ENCODE measurements at places on chromosomes 7 and 10.
A peak's percentile ranks its signal among the peaks of the same experiment; 100 is the strongest.

DNA sequence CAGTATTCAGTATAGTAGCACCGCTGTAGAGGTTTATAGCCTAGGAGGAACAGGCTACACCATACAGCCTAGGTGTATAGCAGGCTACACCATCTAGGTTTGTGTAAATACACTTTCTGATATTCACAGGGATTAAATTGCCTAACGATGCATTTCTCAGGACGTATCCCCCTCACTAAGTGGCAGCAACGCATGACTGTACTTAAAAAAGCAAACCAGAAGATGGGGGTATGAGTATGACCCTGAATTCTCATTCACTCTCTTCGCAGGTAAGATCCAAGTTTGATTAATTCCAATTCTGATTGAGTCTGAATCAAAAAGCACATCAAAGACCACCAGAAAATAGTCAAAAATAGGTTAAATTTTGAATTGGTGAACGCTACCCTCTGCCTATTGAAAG, 972 bp downstream of the ORC5 start:
- no peaks in the 10 kb centered on the region for H3K27me3 ChIP-seq
- no peak for DNase-seq
- H3K27ac ChIP-seq, result no peak overlapping the region
- H3K4me3 ChIP-seq, result peak overlapping the region; percentile 95

DNA sequence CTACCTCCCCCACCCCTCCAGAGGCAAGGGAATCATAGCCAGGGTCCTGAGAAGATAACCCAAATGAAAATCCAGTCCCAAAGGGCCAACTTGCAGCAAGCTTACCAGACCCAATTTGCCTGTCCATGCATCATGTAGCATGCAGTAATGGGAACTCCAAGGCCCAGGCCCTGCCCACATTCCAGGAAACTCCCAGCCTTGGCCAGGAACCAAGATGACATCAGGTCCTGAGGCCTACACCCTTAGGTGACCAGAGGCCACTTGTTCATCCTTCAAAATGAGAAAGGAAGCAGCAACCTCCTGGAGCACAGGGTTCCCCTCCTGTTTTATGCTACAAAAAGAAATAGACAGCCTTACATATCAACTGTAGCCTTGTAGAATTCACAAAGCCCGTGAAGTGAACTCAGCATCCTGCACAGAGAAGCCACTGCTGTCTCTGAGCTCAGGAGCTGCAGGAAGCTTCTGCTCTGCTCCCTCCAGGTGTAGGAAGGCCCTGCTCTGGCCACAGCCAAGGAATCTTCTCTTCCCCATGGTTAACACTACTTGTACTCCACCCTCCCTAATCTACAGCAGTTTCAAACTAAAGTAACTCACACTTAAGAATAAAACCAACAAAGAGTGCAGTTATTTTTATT, 30.3 kb upstream of the GRB10 start:
- H3K36me3 ChIP-seq, result no peaks in the 10 kb centered on the region
- peak overlapping the region; percentile 73 for H3K27ac ChIP-seq
- H3K4me1 ChIP-seq, result peaks cover 16% of the 10 kb centered on the region
- DNase-seq, result peak; percentile 81
- no peaks in the 10 kb centered on the region for H3K27me3 ChIP-seq

GRCh38 chr7:137961200-137962177, 40.4 kb downstream of the CREB3L2 start:
- H3K27ac ChIP-seq, result no peak overlapping the region
- peaks cover 76% of the 10 kb centered on the region for H3K4me1 ChIP-seq
- H3K4me3 ChIP-seq, result no peak overlapping the region
- no peak for DNase-seq
- no peaks in the 10 kb centered on the region for H3K36me3 ChIP-seq

DNA sequence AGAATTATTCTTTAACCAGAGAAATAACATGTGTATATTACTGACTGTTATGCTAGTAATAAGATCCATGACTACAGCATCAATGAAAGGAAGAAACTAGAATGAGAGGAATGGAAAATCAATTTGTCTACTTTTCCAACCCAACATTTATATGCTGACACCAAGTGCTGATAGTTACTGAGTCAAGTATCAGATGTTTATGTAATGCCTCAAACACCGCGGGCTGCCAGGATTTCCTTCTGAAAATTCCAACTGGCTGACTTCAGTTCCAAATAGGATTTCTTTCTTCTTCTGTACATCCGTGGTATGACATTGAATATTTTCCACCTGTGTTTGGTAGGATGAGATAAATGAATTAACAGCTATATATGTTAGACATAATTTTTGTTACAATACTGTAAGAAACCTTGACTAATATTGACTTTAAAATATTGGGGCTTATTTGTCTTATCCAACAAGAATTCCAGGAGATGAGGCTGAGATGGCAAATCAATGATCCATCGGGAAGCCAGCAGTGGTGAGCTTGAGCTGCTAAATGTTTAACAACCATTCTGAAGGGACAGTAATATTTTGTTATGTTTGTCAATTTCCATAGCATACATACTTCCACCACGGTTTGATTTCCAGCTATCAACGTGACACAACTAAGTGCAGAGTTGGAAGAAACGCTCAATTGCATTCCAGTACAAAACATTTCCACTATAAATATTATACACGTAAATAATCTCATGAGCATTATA, 435.2 kb upstream of the AUTS2 start:
- H3K27me3 ChIP-seq, result peaks cover 5% of the 10 kb centered on the region
- H3K27ac ChIP-seq, result no peak overlapping the region
- DNase-seq, result no peak
- no peak overlapping the region for H3K4me3 ChIP-seq

- H3K27me3 ChIP-seq, result peaks cover 26% of the 10 kb centered on the region
- DNase-seq, result no peak
- H3K27ac ChIP-seq, result no peak overlapping the region
- no peaks in the 10 kb centered on the region for H3K36me3 ChIP-seq
Measured at GRCh38 chr10:125227546-125227945, 67.2 kb upstream of the CTBP2 start.

Data from left ventricle myocardium inferior (tissue), 1 donor.